ENCODE measurements at places on chromosomes 4 and X. TPM values are rescaled to one million over a fixed set of nuclear protein-coding genes. Genes with fewer than 3 reads are reported as not detected.

PPP4R3C gene
- total RNA-seq: not detected

CLGN gene
- 1.3 TPM for total RNA-seq

FAM47C gene
- total RNA-seq: not detected

VCX2 gene
- total RNA-seq: not detected

DKK2 gene
- total RNA-seq: under 0.01 TPM

MAGED4B gene
- total RNA-seq: 13.2 TPM

SRPX2 gene
- not detected for total RNA-seq

DAPP1 gene
- total RNA-seq: 15.9 TPM

FDCSP gene
- total RNA-seq: not detected

VCX gene
- not detected for total RNA-seq

SASH3 gene
- total RNA-seq: 96.9 TPM

CSAG3 gene
- not detected for total RNA-seq

LRP2BP gene
- 0.54 TPM for total RNA-seq

DDIT4L gene
- total RNA-seq: not detected

PAGE2B gene
- total RNA-seq: not detected

CXCL10 gene
- 0.81 TPM for total RNA-seq

RAB41 gene
- total RNA-seq: not detected

AWAT2 gene
- total RNA-seq: not detected

XAGE1A gene
- not detected for total RNA-seq

HMX1 gene
- not detected for total RNA-seq

TLR2 gene
- total RNA-seq: 3.5 TPM

PLP1 gene
- total RNA-seq: not detected

TRPC3 gene
- not detected for total RNA-seq

SOX3 gene
- total RNA-seq: not detected

ARMCX2 gene
- total RNA-seq: 16.2 TPM

CCDC110 gene
- total RNA-seq: not detected

NAA11 gene
- under 0.01 TPM for total RNA-seq

UGT2A1 gene
- total RNA-seq: not detected

ERVMER34-1 gene
- under 0.01 TPM for total RNA-seq

SLITRK4 gene
- total RNA-seq: 1.1 TPM

RBM3 gene
- 238 TPM for total RNA-seq

ATP2B3 gene
- not detected for total RNA-seq

HTRA3 gene
- 12.9 TPM for total RNA-seq
